ENCODE measurements at places on chromosomes 6 and 20. TPM values are rescaled to one million over a fixed set of nuclear protein-coding genes. Genes with fewer than 3 reads are reported as not detected.

- no peak for DNase-seq
Observed at GRCh38 chr6:24394780-24395437, 7.8 kb upstream of the MRS2 start.

DNA sequence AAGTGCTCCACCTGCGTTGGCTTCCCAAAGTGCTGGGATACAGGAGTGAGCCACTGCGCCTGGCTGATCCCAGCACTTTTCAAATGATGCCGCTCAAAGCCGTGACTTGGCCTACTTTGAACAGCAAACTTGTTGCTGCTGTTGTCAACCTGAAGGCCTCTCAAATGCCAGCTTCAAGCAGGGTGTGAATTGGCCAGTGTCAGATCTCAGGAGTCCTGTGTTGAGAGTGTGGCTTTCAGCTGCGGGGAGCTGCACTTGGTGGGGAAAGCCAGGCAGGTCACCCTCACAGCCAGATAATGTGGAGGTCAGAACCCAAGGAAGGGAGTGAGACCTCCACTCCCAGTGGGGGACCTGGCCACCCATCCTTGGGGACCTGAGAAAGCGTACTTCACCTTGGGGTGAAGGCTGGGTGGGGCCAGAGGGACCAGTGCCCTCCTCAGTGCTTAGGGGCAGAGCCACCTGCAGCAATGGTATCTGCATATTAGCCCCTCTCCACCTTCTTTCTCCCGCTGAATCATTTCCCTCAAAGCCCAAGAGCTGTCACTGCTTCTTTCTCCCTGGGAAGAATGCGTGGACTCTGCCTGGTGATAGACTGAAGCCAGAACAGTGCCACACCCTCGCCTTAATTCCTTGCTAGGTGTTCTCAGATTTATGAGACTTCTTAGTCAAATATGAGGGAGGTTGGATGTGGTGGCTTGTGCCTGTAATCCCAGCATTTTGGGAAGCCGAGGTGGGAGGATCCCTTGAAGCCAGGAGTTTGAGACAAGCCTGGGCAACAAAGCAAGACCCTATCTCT, 19.1 kb upstream of the PANK2 start:
- DNase-seq: no peak

DNA sequence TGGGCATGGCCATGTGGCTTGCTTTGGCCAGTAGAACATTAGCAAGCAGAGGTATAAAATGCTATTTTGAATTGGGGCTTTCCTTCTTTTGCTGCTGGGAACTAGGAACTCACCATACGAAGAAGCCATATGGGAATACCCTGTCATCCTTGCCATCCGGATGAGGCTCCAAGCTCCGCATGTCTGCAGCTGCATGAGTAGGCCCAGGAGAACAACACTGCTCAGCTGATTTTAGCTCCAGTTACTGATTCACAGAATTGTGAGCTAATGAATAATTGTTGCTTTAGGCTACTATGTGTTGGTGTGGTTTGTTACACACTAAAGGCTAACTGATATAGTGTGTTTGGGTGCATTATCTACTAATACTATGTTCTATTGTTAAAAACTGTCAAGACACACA, 2.7 kb upstream of the PLCB4 start:
- no peak for DNase-seq

The ADGRG6 gene
- not detected for total RNA-seq

The MDFI gene
- not detected for total RNA-seq

The DNAH8 gene
- total RNA-seq: 0.03 TPM

Data from naive thymus-derived CD4-positive, alpha-beta T cell (primary cell).